ENCODE measurements at places on chromosomes 12 and 14.
A peak's percentile ranks its signal among the peaks of the same experiment; 100 is the strongest.

GRCh38 chr14:101830271-101830670 lies 68.8 kb downstream of the PPP2R5C start:
- no peak for DNase-seq

- no peak for DNase-seq
These were observed 1.0 kb downstream of the KCNA1 start for GRCh38 chr12:4910502-4911315.

- no peak for DNase-seq
These were observed 27.6 kb downstream of the HELB start for GRCh38 chr12:66329941-66330340.

- peak; percentile 62 for DNase-seq
These were observed at the start of gene IGFBP6 for GRCh38 chr12:53097564-53098353. Gene IGFBP6, plus strand, starts transcription at chr12:53097667. Its CDS starts 51 bp downstream, at chr12:53097718.

DNA sequence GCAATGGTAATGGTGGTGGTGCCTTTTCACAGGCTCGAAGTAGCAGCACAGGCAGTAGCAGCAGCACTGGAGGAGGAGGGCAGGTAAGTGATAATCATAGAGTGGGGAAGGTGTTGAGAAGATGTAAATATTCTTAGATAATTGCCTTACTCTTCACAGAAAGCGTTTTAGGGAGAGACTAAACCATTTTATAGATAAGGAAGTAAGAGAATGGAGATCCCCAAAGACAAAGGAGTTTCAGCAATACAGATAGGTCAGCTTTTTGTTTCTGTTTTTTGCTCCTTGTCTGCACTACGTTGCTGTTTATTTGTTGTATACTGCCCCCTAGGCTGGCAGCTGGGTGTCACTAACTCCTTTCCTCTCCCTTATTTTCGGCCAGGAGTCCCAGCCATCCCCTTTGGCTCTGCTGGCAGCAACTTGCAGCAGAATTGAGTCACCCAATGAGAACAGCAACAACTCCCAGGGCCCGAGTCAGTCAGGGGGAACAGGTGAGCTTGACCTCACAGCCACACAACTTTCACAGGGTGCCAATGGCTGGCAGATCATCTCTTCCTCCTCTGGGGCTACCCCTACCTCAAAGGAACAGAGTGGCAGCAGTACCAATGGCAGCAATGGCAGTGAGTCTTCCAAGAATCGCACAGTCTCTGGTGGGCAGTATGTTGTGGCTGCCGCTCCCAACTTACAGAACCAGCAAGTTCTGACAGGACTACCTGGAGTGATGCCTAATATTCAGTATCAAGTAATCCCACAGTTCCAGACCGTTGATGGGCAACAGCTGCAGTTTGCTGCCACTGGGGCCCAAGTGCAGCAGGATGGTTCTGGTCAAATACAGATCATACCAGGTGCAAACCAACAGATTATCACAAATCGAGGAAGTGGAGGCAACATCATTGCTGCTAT lies 2.0 kb downstream of the SP1 start:
- DNase-seq = peak; percentile 37

DNA sequence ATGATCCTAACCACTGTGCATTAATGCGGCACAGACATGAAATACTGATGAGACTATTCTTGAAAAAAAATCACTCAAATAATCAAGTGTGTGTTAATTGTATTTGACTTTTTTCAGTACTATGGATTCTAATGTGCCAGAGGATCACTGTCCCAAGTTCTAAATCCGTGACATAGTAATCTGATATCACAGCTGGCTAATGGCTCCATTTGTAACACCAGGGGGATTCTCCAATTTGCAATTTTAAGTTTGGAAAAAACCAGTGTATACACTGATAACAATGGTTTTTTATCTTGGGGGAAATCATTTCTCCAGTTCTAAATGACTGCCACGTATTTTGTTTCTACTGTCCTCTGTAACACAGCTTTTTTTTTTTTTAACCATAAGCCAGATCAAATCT lies 33.0 kb downstream of the MPHOSPH9 start:
- no peak for DNase-seq

GRCh38 chr12:96120359-96121100 lies 73.6 kb upstream of the ELK3 start:
- DNase-seq = no peak

DNA sequence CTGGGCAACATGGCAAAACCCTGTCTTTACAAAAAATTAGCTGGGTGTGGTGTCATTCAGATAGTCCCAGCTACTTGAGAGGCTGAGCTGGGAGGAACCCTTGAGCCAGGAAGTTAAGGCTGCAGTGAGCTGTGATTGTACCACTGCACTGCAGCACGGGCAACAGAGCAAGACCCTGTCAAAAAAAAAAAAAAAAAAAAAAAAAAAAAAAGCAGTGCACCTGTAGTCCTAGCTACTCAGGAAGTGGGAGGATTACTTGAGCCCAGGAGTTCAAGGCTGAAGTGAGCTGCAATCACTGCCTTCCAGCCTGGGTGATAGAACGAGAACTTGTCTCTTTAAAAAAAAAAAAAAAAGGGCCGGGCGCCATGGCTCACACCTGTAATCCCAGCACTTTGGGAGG lies 5.6 kb downstream of the REM2 start:
- DNase-seq = peak; percentile 21
